ENCODE measurements at places on chromosomes 13 and 19.

GRCh38 chr13:113538689-113539058, 45.9 kb upstream of the TFDP1 start:
- no peak for DNase-seq

GRCh38 chr13:38519229-38519911, 167.5 kb upstream of the FREM2 start:
- no peak for DNase-seq

- DNase-seq, result no peak
These were observed 24.6 kb upstream of the ATP8A2 start for GRCh38 chr13:25347151-25347550.

DNA sequence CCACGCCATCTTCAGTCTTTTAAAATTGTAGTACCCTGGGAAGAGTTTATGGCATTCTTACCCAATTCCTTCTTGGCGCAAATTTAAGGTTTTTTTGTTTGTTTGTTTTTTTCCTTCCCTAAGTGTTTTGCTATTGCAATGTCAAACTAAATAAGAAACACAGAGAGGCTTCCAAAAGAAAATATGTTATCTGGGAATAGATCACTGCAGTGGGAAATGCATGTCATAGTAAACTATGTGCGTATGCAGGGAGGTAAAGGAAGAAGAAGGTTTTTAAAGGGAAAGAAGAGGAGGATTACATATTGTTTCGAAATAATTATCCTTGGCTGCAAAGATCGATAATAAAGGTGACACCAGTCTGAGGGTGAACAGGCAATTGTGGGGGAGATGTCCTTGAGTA, 13.2 kb downstream of the CLEC11A start:
- DNase-seq, result no peak

- DNase-seq, result no peak
These were observed 6.8 kb downstream of the FREM2 start for GRCh38 chr13:38693641-38694040.

DNA sequence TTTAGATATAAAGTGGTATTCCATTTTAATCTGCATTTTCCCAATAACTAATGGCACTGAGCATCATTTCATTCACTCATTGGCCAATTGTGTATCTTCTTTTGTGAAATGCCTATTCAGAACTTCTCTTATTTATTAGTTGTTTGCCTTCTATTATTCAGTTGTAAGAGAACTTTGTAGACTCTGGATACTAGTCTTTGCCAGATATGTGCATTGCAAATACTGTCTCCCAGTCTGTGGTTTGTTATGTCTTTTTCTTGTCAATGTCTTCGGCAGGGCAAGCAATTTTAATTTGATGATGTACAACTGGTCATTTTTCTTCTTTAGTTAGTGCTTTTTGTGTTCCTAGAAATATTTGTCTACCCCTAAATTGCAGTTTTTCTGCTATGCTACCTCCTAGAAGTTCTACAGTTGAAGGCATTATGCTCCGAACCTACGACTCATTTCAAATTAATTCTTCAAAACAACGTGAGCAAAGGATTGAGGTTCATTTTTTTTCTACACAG, 115.9 kb downstream of the TSHZ3 start:
- peak; percentile 51 for DNase-seq
